ENCODE measurements at places on chromosomes 4 and X. TPM values are rescaled to one million over a fixed set of nuclear protein-coding genes. Genes with fewer than 3 reads are reported as not detected.

NAP1L3 gene
- polyA plus RNA-seq, result 0.13 TPM

DNA sequence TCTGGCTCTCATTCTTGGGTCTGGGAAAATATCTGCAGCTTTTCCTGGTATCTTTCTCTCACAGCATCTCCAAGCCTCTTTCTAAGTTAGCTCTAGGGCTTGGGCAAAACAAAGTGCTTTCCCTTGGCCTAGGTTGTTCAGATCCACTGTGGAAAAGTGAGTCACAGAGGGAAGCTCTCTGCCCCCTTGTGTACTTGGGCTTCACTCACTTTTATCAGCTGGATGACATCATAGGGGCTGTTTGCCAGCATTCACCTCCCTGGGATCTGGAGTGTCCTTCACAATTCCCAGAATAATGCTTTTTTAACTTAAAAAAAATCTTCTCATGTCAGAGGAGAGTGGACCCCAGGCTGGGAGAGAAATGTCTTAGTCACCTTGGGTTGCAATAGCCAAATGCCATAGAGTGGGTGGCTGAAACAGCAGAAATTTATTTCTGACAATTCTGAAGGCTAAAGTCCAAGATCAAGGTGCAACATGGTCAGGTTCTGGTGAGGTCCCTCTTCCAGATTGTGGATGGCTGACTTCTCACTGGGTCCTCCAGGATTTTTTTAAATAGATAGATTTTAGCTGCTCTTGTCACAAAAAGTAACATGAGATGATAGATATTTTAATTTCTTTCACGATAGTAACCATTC, 247.8 kb downstream of the SH2D1A start:
- no peak overlapping the region for H3K4me3 ChIP-seq
- no peak overlapping the region for H3K27ac ChIP-seq
- H3K36me3 ChIP-seq, result no peaks in the 10 kb centered on the region
- no peaks in the 10 kb centered on the region for H3K27me3 ChIP-seq

EVC gene
- polyA plus RNA-seq, result not detected

- no peaks in the 10 kb centered on the region for H3K27me3 ChIP-seq
- H3K4me1 ChIP-seq, result no peaks in the 10 kb centered on the region
- H3K36me3 ChIP-seq, result peaks cover 12% of the 10 kb centered on the region
These were observed 96.8 kb downstream of the MTMR1 start for GRCh38 chrX:150790021-150790420.

KLKB1 gene
- polyA plus RNA-seq, result not detected

Measured in naive B cell (primary cell).